ENCODE measurements at places on chromosomes 4 and X. TPM values are rescaled to one million over a fixed set of nuclear protein-coding genes. Genes with fewer than 3 reads are reported as not detected.

GRCh38 chr4:6427439-6428090 lies 44.8 kb downstream of the PPP2R2C start:
- ATAC-seq = no peak

The ODAPH gene
- total RNA-seq = 0.14 TPM

DNA sequence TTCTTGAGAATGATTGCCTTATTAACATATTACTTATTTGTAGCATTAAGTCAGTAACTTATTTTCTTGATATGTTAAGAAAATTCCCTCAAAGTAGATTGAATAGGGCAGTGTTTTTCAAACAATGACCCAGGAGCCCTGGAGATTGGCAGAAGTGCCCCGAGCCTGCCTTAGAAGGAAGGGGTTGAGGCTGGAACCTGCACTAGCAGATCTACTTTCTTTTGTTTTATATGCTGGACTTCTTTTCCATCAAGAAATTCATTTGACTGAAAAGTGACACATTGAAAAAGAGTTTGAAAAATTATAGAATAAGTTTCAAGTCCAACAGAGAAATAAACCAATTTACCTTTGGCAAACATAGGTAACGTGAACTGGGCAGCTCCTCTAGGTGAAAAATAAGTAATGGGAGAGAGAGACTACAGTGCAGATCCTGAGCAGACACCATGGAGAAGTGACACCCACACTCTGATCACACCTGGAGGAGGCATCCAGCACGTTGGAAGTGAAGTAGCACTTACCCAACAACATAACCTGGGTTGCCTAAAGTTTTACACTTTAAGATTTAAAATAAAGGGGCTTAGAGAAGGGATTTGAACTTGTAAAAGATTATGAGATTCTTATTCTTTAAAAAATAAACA lies 18.6 kb downstream of the ARSJ start:
- ATAC-seq = no peak

The TMPRSS11A gene
- total RNA-seq = 0.49 TPM

DNA sequence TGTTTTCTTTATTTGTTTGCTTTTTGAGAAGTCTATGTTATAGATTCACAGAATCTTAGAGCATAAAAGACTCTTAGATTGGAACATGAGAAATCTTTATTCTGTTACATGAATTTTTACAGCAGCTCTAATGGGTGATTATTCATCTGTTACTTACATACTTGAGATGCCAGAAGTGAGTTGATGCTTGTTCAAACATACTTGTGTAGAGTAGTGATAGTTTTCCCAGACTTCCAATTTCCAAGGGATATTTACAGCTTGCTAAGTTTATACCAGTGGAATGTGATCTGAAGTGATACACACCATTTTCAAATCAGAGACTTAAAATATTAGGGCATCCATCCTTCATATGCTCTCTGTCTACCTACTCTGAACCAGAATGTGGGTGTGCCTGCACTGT lies 252.9 kb upstream of the SMIM31 start:
- peak; percentile 29 for ATAC-seq

DNA sequence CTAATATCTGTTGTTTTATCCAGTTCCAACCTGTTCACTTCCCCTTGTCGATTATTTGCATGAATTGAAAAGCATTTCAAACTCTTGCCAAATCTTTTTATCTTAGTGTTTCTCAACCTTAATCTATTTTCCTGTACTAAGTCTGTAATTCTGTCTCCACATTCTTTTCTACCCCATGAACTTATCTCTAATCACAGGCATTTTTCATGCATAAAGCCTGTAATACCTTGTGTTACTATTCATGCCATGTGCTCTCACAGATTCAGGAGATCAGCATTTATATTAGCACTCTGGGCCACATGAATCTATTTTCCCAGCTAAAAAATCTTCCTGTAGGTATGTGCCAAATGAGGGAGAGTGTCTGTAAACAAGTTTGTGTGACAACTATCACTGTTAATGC lies 1360.9 kb downstream of the STIM2 start:
- no peak for ATAC-seq

- no peak for ATAC-seq
Measured at GRCh38 chr4:109436504-109436903, 2.9 kb downstream of the SEC24B start.

DNA sequence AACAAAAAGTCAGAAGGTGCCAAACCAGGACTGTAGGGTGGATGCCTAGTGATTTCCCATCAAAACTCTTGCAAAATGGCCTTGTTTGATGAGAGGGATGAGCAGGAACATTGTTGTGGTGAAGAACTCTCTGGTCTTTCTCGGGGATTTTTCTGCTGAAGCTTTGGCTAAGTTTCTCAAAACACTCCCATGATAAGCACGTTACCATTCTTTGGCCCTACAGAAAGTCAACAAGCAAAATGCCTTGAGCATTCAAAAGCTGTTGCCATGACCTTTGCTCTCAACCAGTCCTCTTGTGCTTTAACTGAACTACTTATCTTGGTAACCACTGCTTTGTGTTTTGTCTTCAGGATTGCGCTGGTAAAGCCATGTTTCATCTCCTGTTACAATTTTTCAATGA lies 3.0 kb upstream of the SEC31A start:
- no peak for ATAC-seq

GRCh38 chrX:34790026-34790425 lies 132.9 kb upstream of the TMEM47 start:
- ATAC-seq = no peak

DNA sequence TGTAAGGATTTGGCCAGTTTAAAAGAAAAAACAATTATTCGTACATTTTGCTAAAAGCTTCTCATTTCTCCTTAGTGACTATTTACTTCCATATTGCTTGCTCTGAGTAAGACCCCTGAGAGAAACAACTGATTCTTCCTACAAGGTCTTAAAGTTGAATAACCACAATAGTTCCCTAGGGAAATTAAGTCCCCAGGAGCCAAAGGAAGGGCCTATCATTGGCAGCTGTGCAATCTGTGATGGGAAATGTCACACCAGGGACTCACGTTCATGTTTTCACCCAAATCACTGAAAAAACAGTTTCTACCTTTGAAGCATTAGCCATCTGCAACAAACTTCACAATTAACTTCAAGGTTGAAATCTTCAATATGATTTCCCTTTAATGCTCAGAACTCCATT lies 66.7 kb downstream of the JADE1 start:
- ATAC-seq = no peak

GRCh38 chr4:56465599-56466295 lies 1.7 kb upstream of the SRP72 start:
- ATAC-seq = peak; percentile 1

The AKAP14 gene
- not detected for total RNA-seq

GRCh38 chrX:124863303-124863702 lies 456.4 kb upstream of the TEX13C start:
- no peak for ATAC-seq

DNA sequence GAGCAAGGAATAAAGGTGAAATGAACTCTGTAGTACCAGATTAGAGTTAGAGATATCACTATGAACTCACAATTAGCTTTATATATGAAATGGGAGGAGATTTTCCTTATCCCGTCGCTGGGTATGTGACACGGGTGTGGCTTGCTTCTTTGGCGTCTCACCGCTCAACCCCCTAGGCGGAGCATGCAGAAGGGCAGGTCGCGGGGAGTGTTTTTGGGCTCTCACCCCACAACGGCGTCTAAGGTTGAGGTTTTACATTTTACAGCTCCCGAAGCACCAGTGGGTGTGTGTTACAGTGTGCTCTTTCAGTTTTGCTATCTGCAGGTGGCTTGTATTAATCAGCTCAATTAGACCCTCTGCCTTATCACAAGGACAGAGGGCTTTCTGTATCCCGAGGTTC lies 42.1 kb upstream of the MAGEB10 start:
- no peak for ATAC-seq
